Small intestine (tissue), 16 donors: ENCODE measurements at places on chromosomes 4 and X. TPM values are rescaled to one million over a fixed set of nuclear protein-coding genes. Genes with fewer than 3 reads are reported as not detected.

DNA sequence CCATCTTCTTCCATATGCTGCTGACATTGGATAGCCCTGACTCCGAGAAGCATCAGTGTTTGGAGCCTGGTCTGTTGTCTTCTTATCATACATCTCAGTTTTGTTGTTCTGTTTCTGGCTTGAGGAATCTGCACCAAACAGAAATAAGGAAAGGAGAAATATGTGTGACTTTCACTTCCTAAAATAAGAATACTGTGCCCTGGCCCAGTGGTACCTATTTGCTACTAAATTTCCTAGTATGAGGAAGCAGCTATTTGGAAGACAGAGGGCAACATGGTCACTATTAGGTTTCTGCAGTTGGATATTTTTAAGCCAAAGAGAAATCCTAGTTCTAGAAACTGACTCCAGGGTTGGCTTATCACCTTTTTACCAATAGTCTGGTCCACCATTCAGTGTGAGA lies 16.8 kb downstream of the CT47C1 start:
- no peak for DNase-seq

DNA sequence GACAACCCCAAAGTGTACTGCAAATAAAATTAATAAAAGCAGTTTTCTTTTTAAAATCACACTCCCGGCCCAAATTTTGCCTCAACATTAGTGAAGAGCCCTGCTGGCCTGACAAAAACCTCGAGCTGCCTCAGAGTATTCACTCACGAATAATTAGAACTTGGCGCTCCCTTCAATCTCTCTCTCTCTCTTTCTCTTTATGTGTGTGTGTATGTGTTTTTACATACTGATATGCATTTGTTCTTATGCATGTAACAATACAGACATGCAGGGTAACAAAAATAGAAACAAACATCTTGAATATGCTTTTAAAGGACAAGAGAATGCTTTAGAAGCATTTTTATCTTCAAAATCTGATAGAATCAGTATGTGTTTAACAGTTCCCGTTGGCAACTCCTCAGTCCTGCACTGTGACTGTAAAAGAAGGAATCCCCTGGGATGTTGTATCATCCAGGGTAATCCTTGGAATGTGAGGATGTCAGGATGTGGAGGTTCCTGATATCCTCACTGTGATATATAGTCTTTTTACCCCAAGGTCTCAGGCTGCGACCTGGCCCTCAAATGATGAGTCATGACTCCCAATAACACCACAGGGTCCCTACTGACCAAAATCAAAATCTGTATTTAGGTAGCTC lies 53.0 kb downstream of the PTCHD1 start:
- no peak for DNase-seq

- DNase-seq = no peak
Measured at GRCh38 chr4:145583191-145584055, 35.8 kb upstream of the MMAA start.

The CENPE gene
- polyA plus RNA-seq = 5.9 TPM
